T-cell (primary cell): ENCODE measurements at places on chromosomes 6 and 20.

DNA sequence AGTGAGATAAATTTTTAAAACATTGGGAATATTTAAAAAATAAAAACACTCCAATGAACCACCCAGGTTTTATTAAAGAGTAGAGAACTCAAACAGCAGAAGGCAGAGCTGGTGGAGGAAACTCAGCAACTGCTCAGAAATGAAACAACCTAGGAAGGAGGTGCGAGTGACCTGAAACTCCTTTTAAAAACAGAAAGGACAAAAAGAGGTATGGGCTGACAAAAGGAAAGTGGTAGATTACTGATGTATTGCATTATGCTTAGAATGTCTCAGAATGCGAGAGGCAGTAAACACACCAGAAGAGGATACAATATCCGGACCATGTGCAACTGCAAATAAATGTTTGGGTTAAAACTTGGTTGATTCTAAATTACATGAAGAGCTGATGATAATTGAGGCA, 97.6 kb downstream of the ESR1 start:
- DNase-seq = no peak

DNA sequence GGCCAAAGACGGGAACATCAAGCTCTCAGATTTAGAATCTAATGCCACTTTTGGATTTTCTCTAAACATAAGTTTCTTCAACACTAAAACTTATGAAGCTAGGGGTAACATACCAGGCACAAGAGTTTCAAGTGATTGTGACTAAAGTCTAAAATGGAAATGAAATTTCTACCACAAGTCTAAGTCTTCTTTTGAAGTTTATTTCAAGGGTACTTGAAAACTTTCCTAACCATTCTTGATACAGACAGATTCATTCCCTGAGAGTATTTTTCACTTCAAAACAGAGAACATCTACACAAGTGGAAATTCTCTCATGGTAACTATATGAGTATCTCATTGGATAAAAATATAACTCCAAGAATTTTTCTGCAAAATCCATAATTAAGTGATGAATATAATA, 56.2 kb downstream of the BTBD9 start:
- no peak for DNase-seq

DNA sequence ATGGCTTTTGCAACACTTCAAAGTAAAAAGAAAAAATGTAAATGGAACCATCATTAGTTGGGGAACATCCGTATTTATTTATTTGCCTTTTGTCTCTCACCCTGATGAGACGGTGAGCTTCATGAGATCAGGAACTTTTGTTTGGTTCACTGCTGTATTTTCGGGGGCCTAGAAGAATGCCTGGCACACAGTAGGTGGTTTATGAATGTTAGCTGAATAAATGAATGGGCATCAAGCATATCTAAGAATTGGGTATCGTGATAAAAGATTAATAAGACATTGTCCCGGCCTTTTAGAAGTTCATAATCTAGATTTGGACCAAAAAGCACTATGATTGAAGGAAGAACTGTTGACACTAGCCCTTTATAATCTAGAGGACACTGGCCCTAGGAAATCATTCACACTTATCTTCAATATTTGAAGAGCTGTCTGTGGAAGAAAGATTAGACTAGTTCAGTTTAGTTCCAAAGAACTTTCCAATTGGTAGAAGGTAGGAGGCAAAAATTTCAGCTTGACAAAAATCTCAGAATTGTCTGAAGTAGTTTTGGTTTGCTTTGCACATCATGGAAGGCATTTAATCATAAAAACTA, 70.3 kb upstream of the CD83 start:
- no peak for DNase-seq

DNA sequence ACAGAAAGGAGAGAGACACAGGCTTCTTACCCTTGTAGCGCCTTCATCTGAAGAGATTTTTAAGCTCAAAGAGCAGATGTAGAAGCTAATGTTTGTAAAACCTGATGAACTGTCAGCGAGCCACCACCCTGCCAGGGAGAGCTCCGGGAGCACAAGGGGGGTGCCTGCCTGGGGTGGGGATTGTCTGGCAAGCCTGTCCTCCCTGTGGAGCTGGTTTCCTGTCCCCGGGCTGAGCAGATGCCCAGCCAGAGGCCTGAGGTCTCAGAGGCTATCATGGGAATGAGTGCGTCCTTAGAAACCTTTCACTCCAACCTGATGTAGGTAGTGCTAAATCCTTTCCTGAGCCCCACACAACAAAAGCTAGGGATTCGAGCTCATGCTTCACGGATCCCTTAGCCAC, 41.9 kb upstream of the NR2E1 start:
- no peak for DNase-seq

GRCh38 chr6:75296811-75297779, 12.5 kb upstream of the TMEM30A start:
- no peak for DNase-seq

GRCh38 chr6:143468026-143468425, 17.4 kb downstream of the PEX3 start:
- no peak for DNase-seq

- no peak for DNase-seq
Observed at GRCh38 chr6:51299621-51300380, 481.1 kb downstream of the TFAP2B start.

DNA sequence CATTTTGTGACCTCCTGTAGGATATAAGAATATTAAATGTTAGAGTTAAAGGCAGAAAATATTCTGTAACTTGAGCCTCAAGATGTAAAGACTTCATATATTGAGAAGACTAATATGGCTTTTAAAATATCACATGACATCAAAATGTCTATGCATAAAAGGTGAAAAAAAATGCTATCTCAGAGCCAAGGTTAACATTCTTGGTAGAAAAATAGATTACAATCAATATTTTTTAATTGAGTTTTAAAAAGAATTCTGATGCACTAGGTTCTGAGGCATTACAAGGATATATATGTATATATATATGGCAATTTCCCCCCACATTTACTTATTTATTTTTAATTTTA, 46.2 kb upstream of the RAB23 start:
- no peak for DNase-seq

DNA sequence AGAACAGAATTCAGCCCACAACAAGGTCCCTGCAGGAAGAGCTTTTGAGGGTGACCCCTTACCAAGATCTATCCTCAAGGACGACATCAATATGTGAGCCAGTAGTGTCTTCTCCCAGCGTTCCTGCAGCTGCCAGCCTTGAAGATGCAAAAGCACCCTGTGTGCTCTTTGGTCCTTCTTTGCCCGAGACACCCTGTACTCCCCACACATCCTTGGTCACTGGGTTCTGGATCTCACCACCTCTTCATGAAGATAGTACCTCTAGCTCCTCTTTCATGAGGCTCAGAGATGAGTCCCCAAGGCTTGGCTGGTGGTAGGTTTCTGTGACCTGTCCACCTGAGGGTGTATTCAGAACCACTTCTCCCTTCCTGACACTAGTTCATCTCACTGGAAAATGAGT, 259.6 kb upstream of the FOXQ1 start:
- no peak for DNase-seq

- no peak for DNase-seq
Observed at GRCh38 chr6:31607317-31607716, 7.7 kb upstream of the AIF1 start.

GRCh38 chr6:17729223-17730077, 22.7 kb upstream of the NUP153 start:
- no peak for DNase-seq
